ENCODE measurements at places on chromosomes 5 and 9. TPM values are rescaled to one million over a fixed set of nuclear protein-coding genes. Genes with fewer than 3 reads are reported as not detected.

The TMEFF1 gene
- total RNA-seq, result not detected

The ADRA1B gene
- not detected for total RNA-seq

The HTR1A gene
- total RNA-seq, result not detected

- peak; percentile 66 for DNase-seq
Measured at GRCh38 chr9:88355166-88355565, 33.1 kb upstream of the SPIN1 start.

- no peak for DNase-seq
Measured at GRCh38 chr5:68418201-68418600, 202.6 kb downstream of the PIK3R1 start.

The CDH9 gene
- total RNA-seq, result not detected

- no peak for DNase-seq
Measured at GRCh38 chr9:130543859-130544258, 35.5 kb upstream of the FUBP3 start.

DNA sequence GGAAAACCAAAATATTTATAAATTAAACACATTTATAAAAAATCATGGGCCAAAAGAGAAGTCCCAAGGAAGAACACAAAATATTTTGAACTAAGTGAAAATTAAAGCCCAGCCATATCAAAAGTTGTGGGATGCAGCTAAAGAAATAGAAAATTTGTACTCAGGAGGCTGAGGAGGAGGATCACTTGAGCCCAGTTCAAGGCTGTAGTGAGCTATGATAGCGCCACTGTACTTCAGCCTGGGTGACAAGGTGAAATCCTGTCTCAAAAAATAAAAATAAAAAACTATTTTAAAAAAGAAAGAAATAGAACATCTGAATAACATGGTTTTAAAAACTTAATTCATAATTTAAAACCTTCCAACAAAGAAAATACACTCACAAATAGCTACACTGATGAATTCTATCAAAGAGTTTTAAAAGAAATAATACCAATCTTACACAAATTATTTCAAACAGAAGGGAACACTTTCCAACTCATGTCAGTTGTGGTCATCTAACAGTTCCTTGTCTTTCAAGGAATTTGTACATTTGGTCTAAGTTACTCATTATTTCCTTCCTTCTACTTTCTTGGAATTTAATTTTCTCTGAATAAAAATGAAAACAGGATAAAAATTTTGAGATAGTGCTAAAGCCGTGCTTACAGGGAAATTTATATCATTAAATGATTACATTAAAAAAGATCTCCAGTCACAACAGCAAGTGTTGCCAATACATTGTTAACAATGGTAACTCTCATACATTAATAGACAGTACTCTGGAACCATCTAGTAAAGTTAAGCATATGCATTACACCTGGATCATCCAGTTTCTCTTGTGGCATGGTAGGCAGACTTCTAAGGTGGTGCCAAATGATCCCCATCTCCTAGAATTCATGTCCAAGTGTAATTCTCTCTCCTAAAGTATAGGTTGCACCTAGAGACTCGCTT, 17.8 kb downstream of the PTBP3 start:
- no peak for DNase-seq

DNA sequence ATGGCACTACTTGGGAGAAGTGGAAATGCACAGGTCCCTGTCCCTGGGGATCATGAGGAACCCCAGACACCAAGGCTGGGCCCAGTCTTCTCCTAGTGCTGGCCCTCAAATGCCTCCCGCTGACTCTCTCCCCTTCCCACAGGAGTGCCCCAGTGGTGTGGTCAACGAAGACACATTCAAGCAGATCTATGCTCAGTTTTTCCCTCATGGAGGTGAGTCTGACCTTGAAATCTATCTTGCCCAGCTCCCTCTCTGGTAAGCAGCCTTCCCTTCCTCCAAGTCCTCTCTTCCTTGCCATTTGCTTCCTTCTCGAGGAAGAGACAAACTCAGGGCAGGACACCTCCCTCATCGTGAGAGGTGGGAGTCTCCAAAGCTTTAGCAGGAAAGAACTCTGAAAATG, 63.3 kb upstream of the GABRP start:
- DNase-seq, result no peak

- DNase-seq, result no peak
Measured at GRCh38 chr5:97751540-97751939, 568.5 kb upstream of the RIOK2 start.

- no peak for DNase-seq
Measured at GRCh38 chr9:133977421-133978201, 14.5 kb downstream of the VAV2 start.

The PCDHA4 gene
- total RNA-seq, result not detected

The CTXN3 gene
- total RNA-seq, result not detected

DNA sequence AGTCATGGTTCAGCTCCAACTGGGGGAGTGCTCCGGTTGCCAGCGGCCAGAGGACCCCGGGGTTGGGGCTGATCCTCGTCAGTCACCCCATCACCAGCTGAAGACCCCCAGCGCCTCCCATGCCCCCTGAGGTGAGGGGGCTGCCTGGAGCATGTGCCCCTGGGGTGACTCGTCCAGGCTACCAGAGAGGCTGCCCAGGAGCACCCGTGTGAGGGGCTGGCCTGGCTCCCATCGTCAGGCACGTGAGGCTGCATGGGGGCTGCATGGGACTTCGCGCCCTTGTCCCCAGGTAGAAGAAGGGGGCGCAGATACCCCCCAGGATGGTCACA, 46.4 kb upstream of the EGFL7 start:
- no peak for DNase-seq

The CSF1R gene
- not detected for total RNA-seq

GRCh38 chr9:136665704-136666371, 3.1 kb downstream of the EGFL7 start:
- DNase-seq, result peak; percentile 82

The FBXO10 gene
- total RNA-seq, result 2.7 TPM

The OTULIN gene
- 62.1 TPM for total RNA-seq

The KIF4B gene
- 0.07 TPM for total RNA-seq

- DNase-seq, result no peak
Measured at GRCh38 chr5:19745247-19745646, 242.8 kb downstream of the CDH18 start.

- DNase-seq, result peak; percentile 72
Measured at GRCh38 chr9:89234205-89235067, 55.8 kb upstream of the SHC3 start.

The HAVCR2 gene
- 70.0 TPM for total RNA-seq

DNA sequence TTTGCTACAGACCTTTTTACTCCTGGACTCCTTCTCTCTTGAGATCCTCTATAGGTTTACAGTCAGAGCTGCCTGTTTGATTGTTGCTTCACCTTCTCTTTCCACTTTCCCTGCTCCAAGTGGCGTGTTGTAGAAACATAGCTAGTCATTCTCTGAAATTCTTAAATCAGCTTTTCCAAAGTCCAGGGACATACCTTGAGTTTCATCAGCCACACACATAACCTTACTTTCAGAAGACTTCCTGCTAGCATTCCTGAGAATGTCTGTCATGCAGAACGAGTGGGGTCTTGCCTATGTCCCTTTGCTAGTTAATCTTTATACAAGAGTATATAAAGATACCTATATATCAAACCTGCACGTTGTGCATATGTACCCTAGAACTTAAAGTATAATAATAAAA, 230.3 kb upstream of the ZNF462 start:
- no peak for DNase-seq

The PAEP gene
- total RNA-seq, result not detected

DNA sequence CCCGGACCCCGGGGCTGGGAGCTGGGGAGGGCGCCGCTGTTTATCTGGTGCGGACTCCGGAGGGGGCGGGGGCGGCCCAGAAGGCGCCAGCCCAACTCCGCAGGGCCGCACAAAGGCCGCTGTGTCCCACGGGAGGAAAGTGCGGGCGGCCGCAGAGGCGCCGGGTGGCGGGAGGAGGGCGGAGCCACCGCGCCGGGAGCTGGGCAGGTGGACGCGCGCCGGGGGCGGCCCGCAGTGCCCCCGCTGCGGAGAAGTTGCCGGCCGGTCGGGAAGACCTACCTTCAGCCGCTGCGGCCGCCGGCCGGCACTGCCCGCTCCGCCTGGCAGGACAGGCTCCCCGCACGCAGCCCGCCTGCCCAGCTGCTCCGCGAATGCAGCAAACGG, 43.6 kb downstream of the NACC2 start:
- DNase-seq, result no peak
